ENCODE measurements at places on chromosomes 11 and 22. TPM values are rescaled to one million over a fixed set of nuclear protein-coding genes. Genes with fewer than 3 reads are reported as not detected.

GRCh38 chr22:39364714-39365491, 15.1 kb downstream of the SYNGR1 start:
- no peaks in the 10 kb centered on the region for H3K27me3 ChIP-seq
- no peak for DNase-seq
- H3K36me3 ChIP-seq = no peaks in the 10 kb centered on the region
- peaks cover 18% of the 10 kb centered on the region for H3K4me1 ChIP-seq

GRCh38 chr11:64234647-64235379, 429 bp downstream of the VEGFB start:
- no peaks in the 10 kb centered on the region for H3K36me3 ChIP-seq
- peak; percentile 55 for DNase-seq
- H3K27ac ChIP-seq = peak overlapping the region; percentile 89
- H3K27me3 ChIP-seq = no peaks in the 10 kb centered on the region
- peaks cover 76% of the 10 kb centered on the region for H3K4me1 ChIP-seq

DNA sequence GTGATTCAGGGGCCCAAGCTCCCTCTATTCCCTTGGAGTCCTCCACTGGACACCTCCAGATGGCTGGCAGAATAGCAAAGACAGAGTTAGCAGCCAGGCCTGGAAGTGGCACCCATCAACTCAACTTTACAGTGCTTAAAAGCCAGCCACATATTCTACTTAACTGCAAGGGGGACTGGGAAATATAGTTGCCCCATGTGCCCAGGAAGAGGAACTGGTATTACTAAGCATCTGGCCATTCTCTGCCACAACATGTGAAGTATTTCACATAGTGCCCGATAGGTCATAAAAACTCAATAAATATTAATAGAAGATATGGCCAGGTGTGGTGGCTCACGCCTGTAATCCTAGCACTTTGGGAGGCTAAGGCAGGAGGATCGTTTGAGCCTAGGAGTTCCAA, 5.5 kb upstream of the IL10RA start:
- peaks cover 2% of the 10 kb centered on the region for H3K4me1 ChIP-seq
- no peaks in the 10 kb centered on the region for H3K36me3 ChIP-seq
- H3K27ac ChIP-seq = no peak overlapping the region
- H3K27me3 ChIP-seq = no peaks in the 10 kb centered on the region
- H3K4me3 ChIP-seq = no peak overlapping the region

GRCh38 chr11:33915526-33915925, 23.6 kb upstream of the LMO2 start:
- H3K4me1 ChIP-seq = no peaks in the 10 kb centered on the region
- H3K27me3 ChIP-seq = no peaks in the 10 kb centered on the region
- H3K27ac ChIP-seq = no peak overlapping the region
- no peaks in the 10 kb centered on the region for H3K36me3 ChIP-seq
- no peak for DNase-seq

DNA sequence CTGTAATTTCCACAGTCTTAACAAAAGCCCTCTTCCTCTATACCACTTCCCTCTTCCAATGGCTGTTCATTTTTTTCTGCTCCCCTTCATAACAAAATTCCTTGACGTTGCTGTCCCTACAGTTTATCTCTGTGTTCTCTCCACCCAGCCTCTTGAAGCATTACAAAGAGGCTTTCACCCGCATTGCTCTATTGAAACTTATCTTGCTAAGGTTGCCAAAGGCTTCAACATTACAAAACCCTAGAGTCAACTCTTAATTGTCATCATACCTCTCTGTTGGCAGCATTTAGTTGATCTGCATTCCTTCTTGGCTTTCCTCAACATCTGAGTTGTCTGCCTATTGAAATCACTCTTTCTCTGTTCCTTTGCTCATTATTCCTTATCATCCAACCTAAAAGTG, 1055.7 kb downstream of the JRKL start:
- H3K36me3 ChIP-seq = no peaks in the 10 kb centered on the region
- H3K4me1 ChIP-seq = no peaks in the 10 kb centered on the region
- H3K27ac ChIP-seq = no peak overlapping the region
- no peak overlapping the region for H3K4me3 ChIP-seq

INPP5J gene
- 17.8 TPM for total RNA-seq

DNA sequence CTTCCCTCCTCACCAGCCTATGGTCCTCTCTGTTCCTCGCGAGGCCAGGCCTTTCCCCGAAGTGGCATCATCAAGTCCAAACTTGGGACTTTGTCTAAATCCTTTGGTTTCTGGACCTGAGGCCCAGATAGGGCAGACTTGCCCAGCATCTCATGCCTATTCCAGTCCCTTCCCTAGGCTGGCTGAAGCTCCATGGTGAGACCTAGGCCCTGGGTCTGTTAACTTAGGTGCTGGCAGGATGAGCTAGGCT, 11.5 kb downstream of the RELA start:
- H3K27ac ChIP-seq = peak overlapping the region; percentile 86
- no peak overlapping the region for H3K4me3 ChIP-seq
- DNase-seq = no peak
- H3K36me3 ChIP-seq = peaks cover 10% of the 10 kb centered on the region
- peaks cover 49% of the 10 kb centered on the region for H3K4me1 ChIP-seq
- H3K27me3 ChIP-seq = no peaks in the 10 kb centered on the region

GRCh38 chr11:86481399-86481798, 106.7 kb downstream of the CCDC81 start:
- no peaks in the 10 kb centered on the region for H3K4me1 ChIP-seq
- H3K27me3 ChIP-seq = no peaks in the 10 kb centered on the region
- no peak for DNase-seq
- no peaks in the 10 kb centered on the region for H3K36me3 ChIP-seq
- H3K27ac ChIP-seq = no peak overlapping the region
- H3K4me3 ChIP-seq = no peak overlapping the region

DEFB131B gene
- not detected for total RNA-seq

OR52H1 gene
- 5.9 TPM for total RNA-seq

DNA sequence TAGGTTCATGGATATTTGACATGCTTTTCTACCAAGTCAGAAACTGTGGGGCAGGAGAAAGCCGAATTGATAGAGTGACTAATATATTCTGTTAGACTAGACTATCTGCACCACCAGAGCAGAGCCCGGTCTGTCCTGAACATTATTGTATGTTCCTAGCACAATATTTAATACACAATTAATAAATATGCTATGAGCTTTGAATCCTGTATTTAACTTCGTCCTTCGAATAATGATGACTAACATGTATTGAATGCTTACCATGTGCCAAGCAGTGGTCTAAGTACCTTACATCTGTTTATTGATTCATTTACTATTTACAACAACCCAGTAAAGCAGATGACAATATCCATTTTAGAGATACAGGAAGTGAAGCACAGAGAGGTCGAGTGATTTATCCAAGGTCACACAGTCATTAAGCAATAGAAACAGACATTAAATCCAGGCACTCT, 44.8 kb upstream of the ANO3 start:
- H3K27me3 ChIP-seq = no peaks in the 10 kb centered on the region
- no peak overlapping the region for H3K27ac ChIP-seq
- no peak for DNase-seq

DNA sequence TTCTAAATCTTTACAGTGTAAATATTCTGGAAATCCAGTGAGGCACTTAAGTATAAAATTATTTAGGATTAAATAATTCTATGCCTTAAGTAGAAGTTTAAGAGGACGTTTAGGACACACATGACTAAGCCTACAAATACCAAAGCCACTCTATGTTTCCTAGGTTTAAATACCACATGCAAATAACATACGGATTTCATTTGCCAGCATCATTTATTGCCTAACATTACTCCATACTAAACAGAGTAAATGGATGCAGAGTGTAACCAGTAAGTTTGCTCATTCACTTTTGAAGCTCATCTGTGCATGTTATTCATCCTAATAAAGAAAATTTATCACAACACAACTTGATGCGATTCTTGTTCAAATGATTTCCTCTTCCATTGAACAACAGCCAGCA, 4.1 kb downstream of the BDNF start:
- H3K4me3 ChIP-seq = no peak overlapping the region
- H3K4me1 ChIP-seq = peaks cover 23% of the 10 kb centered on the region

FADD gene
- 14.2 TPM for total RNA-seq

GRCh38 chr11:96006037-96006436, 82.1 kb upstream of the MTMR2 start:
- DNase-seq = no peak
- H3K4me1 ChIP-seq = no peaks in the 10 kb centered on the region
- H3K27me3 ChIP-seq = no peaks in the 10 kb centered on the region
- no peaks in the 10 kb centered on the region for H3K36me3 ChIP-seq
- H3K27ac ChIP-seq = no peak overlapping the region

DNA sequence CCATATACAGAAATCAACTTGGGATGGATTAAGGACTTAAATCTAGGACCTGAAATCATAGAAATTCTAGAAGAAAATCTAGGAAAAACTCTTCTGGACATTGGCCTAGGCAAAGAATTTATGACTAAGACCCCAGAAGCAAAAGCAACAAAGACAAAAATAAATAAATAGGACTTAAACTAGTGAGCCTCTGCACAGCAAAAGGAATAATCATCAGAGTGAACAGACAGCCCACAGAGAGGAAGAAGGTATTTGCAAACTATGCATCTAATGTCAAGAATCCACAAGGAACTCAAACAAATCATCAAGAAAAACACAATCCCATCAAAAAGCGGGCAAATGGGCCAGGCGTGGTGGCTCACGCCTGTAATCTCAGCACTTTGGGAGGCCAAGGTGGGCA, 32.4 kb downstream of the TTC28 start:
- no peaks in the 10 kb centered on the region for H3K27me3 ChIP-seq
- no peaks in the 10 kb centered on the region for H3K36me3 ChIP-seq
- no peak overlapping the region for H3K4me3 ChIP-seq
- H3K27ac ChIP-seq = no peak overlapping the region

GRCh38 chr11:27718863-27719545, 18.7 kb upstream of the BDNF start:
- peak overlapping the region; percentile 7 for H3K4me3 ChIP-seq
- H3K27ac ChIP-seq = no peak overlapping the region
- H3K4me1 ChIP-seq = peaks cover 26% of the 10 kb centered on the region
- no peak for DNase-seq
- peaks cover 10% of the 10 kb centered on the region for H3K27me3 ChIP-seq

DNA sequence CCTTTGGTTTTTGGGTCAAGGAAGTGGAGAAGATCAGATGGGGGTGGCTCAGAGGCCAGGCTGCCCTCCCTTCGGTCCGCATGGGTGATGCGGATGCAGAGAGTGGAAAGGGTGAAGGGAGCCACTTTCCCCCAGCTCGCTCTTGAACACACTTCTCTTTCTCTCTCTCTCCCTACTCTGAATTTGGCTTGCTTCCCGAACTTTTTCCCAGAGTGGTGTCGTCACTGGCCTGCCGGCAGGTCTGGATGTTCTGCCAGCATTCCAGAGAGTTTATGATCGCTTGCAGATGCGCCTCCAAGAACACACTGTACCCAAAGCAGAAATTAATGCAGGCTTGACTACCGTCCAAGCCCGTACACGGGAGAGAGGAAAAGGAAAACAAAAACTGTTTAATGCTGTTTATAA, 103.2 kb downstream of the ZBTB16 start:
- peak; percentile 98 for DNase-seq
- no peaks in the 10 kb centered on the region for H3K27me3 ChIP-seq
- peak overlapping the region; percentile 99 for H3K27ac ChIP-seq
- no peak overlapping the region for H3K4me3 ChIP-seq

SPI1 gene
- 10.9 TPM for total RNA-seq

- no peaks in the 10 kb centered on the region for H3K36me3 ChIP-seq
- no peak for DNase-seq
- H3K27ac ChIP-seq = no peak overlapping the region
- H3K4me1 ChIP-seq = peaks cover 11% of the 10 kb centered on the region
Measured at GRCh38 chr11:132623511-132623910, 908.8 kb downstream of the OPCML start.

GRCh38 chr11:119375337-119376196, 5.9 kb downstream of the USP2 start:
- no peaks in the 10 kb centered on the region for H3K27me3 ChIP-seq
- H3K4me1 ChIP-seq = peaks cover 90% of the 10 kb centered on the region
- peak overlapping the region; percentile 95 for H3K27ac ChIP-seq
- H3K4me3 ChIP-seq = no peak overlapping the region

GRCh38 chr11:84958295-84958694, 668.8 kb downstream of the DLG2 start:
- no peak overlapping the region for H3K27ac ChIP-seq
- H3K4me1 ChIP-seq = no peaks in the 10 kb centered on the region
- H3K36me3 ChIP-seq = no peaks in the 10 kb centered on the region

DNA sequence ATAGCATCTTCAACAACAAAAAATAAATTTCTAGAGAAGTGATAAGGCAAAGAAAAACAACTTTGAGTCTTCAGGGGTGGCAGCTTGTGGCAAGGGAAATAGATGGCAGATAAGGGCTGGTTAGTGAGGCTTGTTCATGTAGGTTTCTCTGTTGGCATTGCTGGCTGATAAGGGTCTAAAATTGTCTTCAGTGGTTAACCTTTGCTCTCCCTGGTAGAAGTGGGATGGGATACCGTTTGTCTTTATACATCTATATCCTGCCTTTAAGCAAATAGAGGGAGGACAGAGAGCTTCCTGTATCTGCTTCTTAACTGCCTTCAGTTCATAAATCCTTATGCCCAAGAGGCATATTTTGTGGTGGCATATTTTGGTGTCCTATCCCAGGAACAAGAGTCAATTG, 57.1 kb downstream of the TRAF6 start:
- DNase-seq = no peak
- H3K4me3 ChIP-seq = no peak overlapping the region
- H3K27ac ChIP-seq = no peak overlapping the region
- H3K27me3 ChIP-seq = no peaks in the 10 kb centered on the region

Data from body of pancreas (tissue), 4 donors.